ENCODE measurements at places on chromosomes 16 and 17.

GRCh38 chr16:26281381-26282110 lies 589.8 kb downstream of the HS3ST4 start:
- DNase-seq = no peak

DNA sequence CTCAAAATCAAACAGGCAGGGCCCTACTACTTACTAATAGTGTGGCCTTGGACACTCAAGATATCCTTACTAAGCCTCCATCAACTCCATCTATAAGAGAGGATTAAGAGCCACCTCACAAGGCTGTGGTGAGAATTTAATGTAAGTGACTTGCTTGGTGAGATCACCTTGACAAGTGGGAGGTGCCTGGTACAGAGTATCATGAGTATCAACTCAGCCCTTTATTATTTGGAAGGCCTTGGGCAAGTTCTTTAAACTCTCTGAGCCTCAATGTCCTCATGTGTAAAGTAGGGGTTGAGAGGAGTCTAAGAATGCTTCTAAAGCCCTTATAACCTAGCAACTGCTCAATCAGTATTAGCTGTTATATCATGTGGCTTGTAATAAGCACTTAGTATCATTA lies 15.0 kb downstream of the THUMPD1 start:
- no peak for DNase-seq

GRCh38 chr17:63639125-63639524 lies 16.9 kb downstream of the MAP3K3 start:
- DNase-seq = no peak

DNA sequence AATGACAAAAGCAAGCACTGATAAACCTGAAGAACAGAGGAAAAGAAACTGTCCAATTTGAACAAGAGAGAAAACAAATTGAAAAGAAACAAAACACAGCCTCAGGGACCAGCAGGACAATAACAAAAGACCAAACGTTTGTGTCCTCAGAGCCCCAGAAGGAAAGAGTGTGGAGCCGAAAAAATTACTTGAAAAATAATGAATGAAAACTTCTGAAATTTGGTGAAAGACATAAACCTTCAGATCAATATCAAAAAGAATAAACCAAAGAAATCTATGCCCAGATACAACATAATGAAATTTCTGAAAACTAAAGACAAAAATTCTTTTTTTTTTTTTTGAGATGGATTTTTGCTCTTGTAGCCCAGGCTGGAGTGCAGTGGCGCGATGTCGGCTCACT lies 45.6 kb downstream of the CCDC57 start:
- DNase-seq = no peak

DNA sequence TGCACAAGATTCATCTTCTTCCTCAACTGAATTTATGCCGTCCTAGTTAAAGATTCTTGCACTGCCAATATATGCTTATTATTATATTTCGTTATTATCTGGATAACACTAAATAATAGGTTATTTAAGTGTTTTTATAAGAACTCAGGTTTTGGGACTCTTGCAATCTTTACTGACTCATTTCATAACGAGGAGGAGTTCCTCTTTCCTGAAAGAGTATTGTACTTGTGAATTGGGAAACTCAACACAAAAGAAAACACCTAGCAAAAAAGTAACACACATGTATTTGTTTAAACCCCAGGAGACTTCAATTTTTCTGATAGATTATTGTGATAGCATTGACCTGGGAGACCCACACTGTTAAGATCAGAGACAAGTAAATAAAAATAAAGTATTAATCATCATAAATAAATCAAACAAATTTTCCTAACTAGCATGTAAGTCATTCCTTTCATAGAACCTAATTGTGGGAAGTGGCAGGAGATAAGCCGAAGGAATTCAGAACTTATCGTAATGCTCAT lies 505.8 kb downstream of the KCNJ2 start:
- DNase-seq = no peak

DNA sequence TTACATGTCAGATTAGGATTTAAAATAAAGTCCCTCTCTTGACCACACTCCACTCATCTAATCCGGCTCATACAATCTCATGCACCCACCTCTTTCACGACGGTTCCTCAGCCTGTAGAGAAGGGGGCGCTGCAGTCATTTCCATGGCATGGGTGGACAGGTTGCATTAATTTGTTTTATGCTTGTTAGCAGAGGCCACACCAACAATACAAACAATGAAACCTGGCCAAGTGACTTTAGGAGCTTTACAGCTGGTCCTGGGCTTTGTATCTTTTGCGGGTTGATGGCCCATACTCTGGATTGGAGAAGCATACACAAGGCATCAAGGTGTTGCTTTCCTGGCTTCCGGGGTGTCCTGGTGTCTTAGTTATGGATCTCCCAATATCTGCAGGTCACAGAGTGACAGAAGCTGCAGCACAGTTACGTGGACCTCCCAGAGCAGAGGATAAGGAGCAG lies 9.7 kb upstream of the SNF8 start:
- DNase-seq = no peak

GRCh38 chr16:8579559-8579958 lies 10.8 kb downstream of the TMEM114 start:
- DNase-seq = no peak

DNA sequence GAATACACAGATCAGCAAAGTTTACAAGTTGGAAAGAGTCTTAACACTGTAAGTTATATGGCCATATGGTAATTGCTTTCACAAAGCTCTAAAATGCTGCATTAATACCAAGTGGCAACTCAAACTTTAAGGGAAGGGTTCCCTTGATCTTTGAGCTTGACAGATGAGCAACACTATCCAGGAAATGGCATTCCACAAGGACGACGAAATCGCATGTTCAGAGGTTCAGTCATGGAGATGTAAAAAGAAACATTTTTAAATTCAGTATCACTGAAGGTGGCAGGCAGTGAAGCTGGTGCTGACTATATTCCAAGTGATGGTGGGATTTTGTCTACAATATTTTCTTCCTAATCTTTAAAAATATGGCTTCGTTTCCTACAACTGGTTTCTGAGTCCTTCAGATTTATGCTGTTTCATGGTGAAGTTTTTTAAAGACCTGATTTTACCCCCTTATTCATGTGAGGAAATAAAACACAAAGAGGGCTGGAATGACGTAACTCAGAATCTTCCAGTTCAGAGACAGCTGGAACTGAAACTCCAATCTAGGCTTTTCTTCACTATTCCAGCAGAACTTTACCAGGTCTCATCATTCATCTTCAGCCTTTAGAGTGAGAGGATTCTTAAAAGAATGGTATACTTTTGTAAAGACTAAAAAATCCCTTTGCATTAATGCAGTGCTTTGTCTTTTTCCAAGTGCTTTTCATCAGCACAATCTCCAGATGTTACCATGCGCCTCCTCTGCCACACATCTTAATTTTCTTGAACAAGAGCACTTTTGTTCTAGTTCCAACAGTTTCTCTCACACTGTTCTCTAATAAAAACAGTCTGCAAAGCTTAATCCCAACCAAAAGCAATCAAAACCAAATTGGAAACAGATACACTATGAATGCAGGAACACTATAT lies 20.2 kb downstream of the CHCT1 start:
- no peak for DNase-seq

- DNase-seq = peak; percentile 47
These were observed at the start of gene CNTNAP1 for GRCh38 chr17:42681976-42682721. CNTNAP1 (plus strand) TSS chr17:42682531; CDS start chr17:42682830, 299 bp downstream.

GRCh38 chr17:53950207-53950857 lies 127.6 kb downstream of the KIF2B start:
- DNase-seq = no peak

- DNase-seq = no peak
These were observed 80.6 kb upstream of the SALL1 start for GRCh38 chr16:51231702-51232101.

- no peak for DNase-seq
These were observed 258.8 kb upstream of the CDH5 start for GRCh38 chr16:66107661-66108060.

DNA sequence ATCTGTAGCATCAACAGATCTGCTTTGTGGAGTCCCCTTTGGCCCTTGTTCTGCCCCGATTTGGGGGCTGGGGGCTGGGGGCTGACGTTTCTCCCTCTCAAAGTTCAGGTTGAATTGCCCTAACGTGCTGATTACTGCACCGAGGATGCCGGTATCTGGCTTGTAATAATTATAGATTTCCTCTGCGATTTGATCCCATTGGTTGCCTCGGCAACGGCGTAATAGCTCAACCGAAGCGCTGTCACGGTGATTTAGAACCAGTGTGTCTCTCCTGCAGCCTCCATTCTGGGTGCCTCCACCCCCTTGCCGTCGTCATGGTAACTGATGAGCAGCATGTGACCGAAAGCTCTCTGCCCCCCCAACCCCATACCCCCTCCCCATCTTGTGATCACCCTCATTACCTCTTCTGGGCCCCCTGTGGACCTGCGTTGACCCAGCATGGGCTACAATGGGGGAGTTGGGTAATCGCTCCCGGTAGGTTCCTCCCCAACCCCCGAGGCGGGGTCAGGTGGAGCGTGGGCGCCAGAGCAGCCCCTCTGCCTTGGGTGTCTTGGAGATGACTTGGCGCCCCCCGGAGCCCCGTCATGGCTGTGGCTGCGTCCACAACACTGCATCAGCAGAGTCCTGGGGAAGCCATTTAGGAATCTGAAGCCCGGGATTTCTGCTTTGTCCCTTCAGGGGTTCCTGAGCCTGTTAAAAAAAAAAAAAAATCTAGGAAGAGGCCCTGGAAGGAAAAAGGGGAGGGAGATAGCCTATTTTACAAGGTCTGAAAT lies 38.4 kb downstream of the ABAT start:
- no peak for DNase-seq

- no peak for DNase-seq
These were observed 773 bp downstream of the NTN3 start for GRCh38 chr16:2471653-2472487.

GRCh38 chr16:85879549-85879948 lies 19.4 kb upstream of the IRF8 start:
- no peak for DNase-seq

GRCh38 chr16:2339521-2340484 lies 725 bp downstream of the ABCA3 start:
- DNase-seq = peak; percentile 68

- DNase-seq = no peak
These were observed 214.6 kb downstream of the SNX29 start for GRCh38 chr16:12191102-12191501.

DNA sequence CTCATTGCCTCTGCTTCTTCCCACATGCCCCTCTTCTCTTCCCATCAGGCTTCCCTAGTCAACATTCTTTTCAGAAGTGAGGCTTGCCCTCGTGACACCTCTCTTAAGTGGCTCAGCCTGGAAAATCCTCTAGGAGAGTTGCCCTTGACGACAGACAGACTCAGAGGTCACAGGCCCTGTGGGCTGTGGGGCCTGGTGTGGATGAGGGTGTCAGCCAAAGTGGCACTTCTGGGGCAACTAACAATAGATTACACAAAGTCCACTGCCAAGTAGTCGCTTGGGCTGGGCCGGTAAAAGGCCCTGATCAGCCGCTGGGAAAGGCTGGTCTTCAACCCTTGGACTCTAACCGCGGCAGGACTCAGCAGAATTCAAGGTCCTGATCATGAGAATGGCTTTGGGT lies 33.7 kb upstream of the METTL16 start:
- no peak for DNase-seq

GRCh38 chr17:5580969-5581368 lies 3.3 kb downstream of the NLRP1 start:
- no peak for DNase-seq

DNA sequence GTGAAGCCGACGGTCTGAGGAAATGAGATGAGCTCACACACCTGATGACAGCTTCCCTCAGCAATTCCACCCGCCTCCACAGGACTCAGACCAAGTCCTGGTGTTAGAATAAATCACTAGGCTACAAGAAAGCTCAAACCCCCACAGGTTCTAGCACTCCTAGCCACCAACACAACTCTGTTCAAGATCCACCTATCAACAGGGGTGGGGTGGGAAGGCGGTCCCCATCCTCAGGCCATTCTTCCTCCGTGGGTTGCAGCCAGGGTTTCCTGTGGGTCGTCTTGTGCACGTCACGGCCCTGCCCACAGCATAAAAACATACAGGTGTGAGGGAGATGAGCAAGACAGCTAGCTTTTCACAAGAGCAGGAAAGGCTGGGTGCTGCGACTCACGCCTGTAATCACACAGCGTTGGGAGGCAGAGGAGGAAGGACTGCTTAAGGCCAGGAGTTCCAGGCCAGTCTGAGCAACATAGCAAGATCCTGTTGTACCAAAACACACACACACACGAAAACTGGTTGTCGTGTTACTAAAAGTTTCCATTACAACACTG lies 81.1 kb downstream of the ANKRD11 start:
- DNase-seq = no peak

GRCh38 chr16:51148678-51149228 lies 2.3 kb downstream of the SALL1 start:
- no peak for DNase-seq

DNA sequence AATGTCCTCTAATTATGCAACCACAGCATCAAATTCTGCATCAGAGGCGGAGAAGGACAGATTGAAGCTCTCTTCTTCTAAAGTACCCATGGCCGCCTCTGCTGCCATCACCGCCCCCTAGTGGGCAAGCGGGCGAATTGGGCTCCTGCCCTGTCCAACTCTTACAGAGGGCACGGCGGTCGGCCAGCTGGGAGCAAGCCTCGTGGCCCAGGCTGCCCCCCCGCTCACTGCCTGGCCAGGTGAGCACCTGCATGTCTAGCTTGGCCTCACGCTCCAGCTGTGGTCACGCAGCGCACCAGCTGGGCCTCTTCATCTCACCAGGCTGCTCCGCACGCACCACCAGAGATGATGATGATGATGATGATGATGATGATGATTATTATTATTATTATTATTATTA lies 146.1 kb upstream of the TOM1L1 start:
- no peak for DNase-seq

GRCh38 chr17:19306160-19307111 lies 56.1 kb downstream of the B9D1 start:
- DNase-seq = no peak

DNA sequence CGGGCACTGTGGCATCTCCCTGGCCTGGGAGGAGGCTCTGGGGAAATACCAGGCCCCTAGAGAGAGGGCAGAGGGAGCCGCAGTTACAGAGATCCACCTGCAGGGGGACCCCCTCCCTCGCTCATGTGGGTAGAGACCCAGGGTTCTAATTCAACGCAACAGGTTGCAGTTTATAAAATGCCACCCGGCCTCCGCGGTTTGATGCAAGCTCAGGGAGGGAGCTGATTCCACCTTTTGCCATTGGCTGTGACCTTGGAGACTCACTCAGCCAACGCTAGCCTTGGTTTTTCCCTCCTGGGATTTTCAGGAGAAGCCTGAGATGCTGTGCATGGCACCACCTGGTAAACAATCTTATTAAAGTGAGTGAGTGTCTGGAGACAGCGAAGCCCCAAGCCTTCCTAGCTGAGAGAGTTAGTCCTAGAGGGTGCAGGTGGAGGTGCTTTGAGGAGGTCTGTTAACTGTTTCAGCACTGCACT lies 12.1 kb downstream of the TTLL6 start:
- peak; percentile 36 for DNase-seq
